Testis (tissue), 5 donors: ENCODE measurements at places on chromosomes 2 and 18.

GRCh38 chr2:181774685-181775084 is 94.4 kb upstream of the NEUROD1 start:
- H3K4me3 ChIP-seq: no peak overlapping the region
- peaks cover 6% of the 10 kb centered on the region for H3K4me1 ChIP-seq

- H3K4me1 ChIP-seq: peaks cover 5% of the 10 kb centered on the region
- no peaks in the 10 kb centered on the region for H3K27me3 ChIP-seq
- DNase-seq: no peak
- H3K36me3 ChIP-seq: no peaks in the 10 kb centered on the region
- no peak overlapping the region for H3K4me3 ChIP-seq
- H3K27ac ChIP-seq: no peak overlapping the region
Measured at GRCh38 chr2:131156452-131157149, 51.5 kb downstream of the PLEKHB2 start.

GRCh38 chr2:44392338-44392943 is 30.7 kb downstream of the CAMKMT start:
- H3K27ac ChIP-seq: no peak overlapping the region
- peak; percentile 72 for DNase-seq
- H3K4me1 ChIP-seq: no peaks in the 10 kb centered on the region

- H3K27me3 ChIP-seq: no peaks in the 10 kb centered on the region
- H3K4me1 ChIP-seq: peaks cover 7% of the 10 kb centered on the region
- no peak overlapping the region for H3K27ac ChIP-seq
- H3K36me3 ChIP-seq: no peaks in the 10 kb centered on the region
- no peak overlapping the region for H3K4me3 ChIP-seq
Measured at GRCh38 chr18:75408554-75409506, 18.7 kb downstream of the SMIM21 start.

- H3K27ac ChIP-seq: no peak overlapping the region
- no peak for DNase-seq
- no peak overlapping the region for H3K4me3 ChIP-seq
Measured at GRCh38 chr2:66334237-66335029, 100.5 kb upstream of the MEIS1 start.

- H3K4me3 ChIP-seq: no peak overlapping the region
- DNase-seq: no peak
- no peak overlapping the region for H3K27ac ChIP-seq
- peaks cover 30% of the 10 kb centered on the region for H3K4me1 ChIP-seq
Measured at GRCh38 chr2:9767656-9768281, 75.5 kb upstream of the TAF1B start.

DNA sequence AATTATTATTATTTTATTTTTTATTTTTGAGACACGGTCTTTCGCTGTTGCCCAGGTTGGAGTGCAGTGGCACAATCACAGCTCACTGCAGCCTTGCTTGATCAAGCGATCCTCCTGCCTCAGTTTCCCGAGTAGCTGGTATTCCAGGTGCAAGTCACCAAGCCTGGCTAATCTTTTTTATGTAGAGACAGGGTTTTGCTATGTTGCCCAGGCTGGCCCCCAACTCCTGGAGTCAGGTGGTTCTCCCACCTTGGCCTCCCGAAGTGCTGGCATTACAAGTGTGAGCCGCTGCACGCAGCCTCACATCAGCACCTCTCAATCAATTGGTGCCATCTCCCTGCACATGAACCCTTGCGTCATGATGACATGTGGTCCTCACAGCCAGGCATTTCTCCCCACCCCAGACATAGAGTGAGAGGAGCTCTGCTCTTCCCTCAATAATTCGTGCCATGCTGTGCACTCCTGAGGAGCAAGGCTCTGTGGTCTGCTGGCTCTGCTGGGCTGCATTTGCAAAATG is 5.9 kb downstream of the INPP5D start:
- peak; percentile 5 for DNase-seq
- peaks cover 10% of the 10 kb centered on the region for H3K4me1 ChIP-seq
- no peak overlapping the region for H3K4me3 ChIP-seq
- H3K27ac ChIP-seq: no peak overlapping the region

DNA sequence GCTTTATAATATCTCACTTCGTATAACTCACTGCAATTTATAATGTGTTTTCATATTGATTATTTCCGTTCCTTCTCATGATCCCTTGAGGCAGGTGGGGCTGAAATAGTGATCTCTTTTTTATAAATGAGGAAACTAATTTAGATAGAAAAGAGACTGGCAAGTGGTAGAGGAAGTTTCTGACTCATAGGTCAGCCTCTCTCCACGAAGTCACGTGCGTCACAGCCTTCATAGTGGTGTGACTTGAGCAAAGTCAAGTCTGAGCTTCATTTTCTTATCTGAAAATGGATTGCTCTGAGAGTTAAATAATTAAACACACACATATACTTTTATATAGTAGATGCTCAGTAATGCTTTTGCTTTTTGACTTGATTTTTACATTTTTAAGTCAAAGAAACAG is 19.9 kb downstream of the ABCG5 start:
- no peak overlapping the region for H3K4me3 ChIP-seq
- no peaks in the 10 kb centered on the region for H3K27me3 ChIP-seq
- DNase-seq: no peak
- no peaks in the 10 kb centered on the region for H3K4me1 ChIP-seq
- no peak overlapping the region for H3K27ac ChIP-seq

DNA sequence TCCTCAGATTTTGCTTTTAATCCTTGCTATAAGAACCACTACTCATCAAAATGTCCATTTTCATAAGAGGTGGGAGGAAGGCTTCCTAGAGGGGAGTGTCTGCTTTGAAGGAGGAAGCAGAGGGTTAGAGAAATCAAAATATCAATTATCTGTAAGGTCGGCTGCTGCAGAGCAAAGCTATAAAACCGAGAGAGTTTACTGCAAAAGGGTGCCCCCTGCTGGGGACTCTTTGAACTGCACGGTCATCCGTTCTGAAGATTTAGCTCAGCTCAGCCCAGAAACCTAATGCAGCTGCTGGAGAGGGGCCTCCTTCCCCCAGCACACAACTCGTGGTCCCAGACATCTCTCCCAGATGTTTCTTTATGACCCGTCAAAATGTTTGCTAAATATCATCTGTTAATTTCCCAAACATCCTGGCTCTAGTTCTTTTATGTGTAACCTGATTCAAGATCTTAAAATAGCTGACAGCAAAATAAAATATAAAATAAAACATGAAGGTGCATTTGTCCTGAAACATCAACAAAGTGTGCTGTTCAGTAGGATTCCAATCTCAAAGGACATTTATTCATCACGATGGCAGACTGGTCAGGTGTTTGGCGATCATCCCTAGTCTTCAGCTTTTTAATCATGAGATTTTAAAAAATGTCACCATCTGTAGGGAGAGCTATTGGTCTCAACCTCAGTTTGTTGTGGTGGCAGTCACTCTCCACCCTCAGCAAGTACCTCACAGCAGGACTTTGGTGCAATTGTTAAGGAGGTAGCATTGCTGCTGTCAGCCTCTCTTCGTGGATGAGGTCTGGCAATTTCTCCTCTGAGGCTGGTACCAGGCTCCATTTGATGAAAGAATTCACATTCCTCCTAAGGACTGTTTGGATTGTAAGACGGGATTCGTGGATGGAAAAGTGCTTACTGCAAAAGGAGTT is 185.9 kb downstream of the MTX2 start:
- peak; percentile 95 for DNase-seq
- no peaks in the 10 kb centered on the region for H3K27me3 ChIP-seq

DNA sequence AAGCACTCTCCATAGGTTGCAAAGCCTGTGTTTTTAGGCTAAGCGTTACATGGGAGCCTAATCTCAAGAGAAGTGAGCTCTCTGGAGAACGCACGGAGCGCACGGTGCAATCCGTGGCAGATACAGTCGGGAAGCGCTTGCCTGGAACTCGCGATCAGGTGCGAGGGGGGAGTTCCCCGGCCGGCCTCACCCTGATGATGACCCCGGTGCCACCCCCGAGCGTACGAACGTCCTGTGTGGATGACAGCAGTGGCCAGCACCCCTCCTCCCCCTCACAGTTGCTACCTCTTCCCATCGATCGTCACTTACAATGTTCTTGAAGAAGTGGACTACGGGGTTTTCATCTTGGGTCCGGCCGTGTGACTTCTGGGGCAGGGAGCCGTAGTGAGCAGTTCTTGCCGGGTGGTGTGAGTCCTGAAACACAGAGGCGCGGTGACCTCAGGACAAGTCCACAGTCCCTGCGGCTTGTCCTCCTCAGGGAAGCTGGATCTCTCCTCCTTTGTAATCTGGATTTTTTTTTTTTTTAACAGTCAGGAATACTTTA is 142.9 kb downstream of the MBP start:
- no peaks in the 10 kb centered on the region for H3K36me3 ChIP-seq
- no peaks in the 10 kb centered on the region for H3K4me1 ChIP-seq
- no peak overlapping the region for H3K4me3 ChIP-seq
- H3K27me3 ChIP-seq: no peaks in the 10 kb centered on the region

- H3K4me3 ChIP-seq: peak overlapping the region; percentile 73
- H3K36me3 ChIP-seq: no peaks in the 10 kb centered on the region
- DNase-seq: no peak
- H3K27ac ChIP-seq: peak overlapping the region; percentile 89
- H3K4me1 ChIP-seq: peaks cover 32% of the 10 kb centered on the region
- no peaks in the 10 kb centered on the region for H3K27me3 ChIP-seq
Measured at GRCh38 chr18:75214766-75215510, 4.3 kb downstream of the TSHZ1 start.

DNA sequence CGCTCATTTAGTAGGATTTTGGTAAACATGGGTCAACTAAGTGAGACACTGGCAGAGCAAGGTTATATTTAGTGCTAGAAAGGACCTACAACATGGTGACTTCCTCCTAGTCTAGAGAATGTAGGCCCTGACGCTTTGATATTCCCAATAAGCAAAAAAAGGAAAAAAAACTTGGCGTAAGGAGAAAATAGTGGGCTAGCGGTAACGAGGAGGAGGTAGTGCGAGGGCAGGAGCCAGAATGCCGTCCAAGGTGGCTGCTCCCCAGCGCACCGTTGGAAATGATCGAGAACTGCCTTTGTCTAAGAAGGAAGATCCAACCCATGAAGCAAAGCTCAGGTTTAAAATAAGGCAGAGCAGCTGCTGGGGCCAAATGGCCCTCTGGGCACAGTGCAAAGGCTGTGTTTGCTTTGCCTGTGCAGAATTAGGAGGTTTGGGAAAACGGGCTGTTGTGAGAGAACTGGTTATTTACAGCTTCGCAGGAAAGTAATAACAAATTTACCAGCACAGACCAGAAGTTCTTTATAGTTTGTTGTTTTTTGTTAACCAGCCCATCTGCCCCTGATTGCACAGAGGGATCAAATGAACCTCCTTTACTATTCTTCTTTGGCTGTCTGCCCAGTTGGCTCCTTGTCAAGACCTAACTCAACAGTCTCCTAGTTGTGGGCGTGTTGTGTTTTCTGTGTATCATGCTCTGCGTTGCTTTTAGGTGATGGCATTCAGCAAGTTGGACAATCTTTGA is 86.6 kb downstream of the ITGB1BP1 start:
- DNase-seq: no peak
- H3K4me3 ChIP-seq: no peak overlapping the region
- no peak overlapping the region for H3K27ac ChIP-seq

DNA sequence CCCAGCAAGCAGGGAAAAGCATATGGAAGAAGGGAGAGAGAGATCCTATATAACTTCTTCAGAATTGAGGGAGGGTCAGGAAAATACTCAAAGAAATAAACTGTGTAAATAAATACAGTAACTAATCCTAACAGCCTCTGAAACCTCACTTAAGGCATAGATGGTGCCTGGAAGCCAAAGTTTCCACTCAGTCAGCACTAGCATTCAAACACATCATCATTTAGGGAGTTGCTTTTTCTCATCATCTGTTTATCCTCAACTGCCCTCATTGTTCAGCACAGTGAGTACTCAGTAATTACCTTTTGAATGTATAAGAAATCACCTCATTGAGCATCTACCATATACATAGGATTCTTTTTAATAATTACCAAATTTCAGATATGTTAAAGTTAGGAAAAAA is 262.9 kb downstream of the C1D start:
- no peak for DNase-seq
- no peaks in the 10 kb centered on the region for H3K27me3 ChIP-seq
- peaks cover 3% of the 10 kb centered on the region for H3K4me1 ChIP-seq
- H3K36me3 ChIP-seq: no peaks in the 10 kb centered on the region
- H3K4me3 ChIP-seq: no peak overlapping the region

- no peaks in the 10 kb centered on the region for H3K36me3 ChIP-seq
- H3K27ac ChIP-seq: no peak overlapping the region
- peaks cover 13% of the 10 kb centered on the region for H3K4me1 ChIP-seq
- DNase-seq: no peak
Measured at GRCh38 chr2:241892299-241893137, 23.0 kb downstream of the RTP5 start.

DNA sequence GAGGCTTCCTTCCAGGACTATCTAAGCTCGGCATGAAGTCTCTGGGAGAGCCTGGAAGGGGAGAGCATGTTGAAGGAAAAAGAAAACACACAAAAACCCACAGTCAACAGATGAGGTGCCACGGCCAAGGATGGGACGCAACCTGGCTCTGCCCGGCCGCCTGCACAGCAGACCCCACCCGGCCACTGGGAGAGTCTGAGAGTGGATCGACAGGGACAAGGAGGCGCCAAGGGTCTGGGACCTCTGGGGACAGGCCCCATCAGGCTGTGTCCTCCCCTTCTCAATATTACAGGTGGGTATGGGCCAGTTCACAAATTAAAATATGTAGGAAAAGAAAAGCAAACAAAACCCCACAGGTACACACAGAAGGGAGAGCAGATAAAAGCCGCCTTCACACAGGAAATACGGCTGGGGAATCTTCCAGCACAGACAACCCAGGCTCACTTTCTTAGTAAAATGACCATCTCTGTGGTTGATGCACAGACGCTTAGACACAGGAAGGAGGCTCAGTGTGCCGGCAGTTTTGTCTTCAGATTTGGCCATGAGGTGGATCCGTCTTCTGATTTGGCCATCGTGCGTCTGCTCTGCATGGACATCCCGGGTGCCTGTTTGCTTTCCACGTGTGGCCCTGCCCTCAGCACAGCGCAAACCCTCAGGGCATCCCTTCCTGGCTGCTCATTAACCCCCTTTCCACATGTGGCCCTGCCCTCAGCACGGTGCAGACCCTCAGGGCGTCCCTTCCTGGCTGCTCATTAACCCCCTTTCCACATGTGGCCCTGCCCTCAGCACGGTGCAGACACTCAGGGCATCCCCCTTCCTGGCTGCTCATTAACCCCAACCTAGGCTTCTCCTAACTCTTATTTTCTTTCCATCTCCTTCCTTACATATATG is 138.4 kb downstream of the EIPR1 start:
- H3K4me1 ChIP-seq: no peaks in the 10 kb centered on the region
- H3K4me3 ChIP-seq: no peak overlapping the region
- no peak for DNase-seq
- no peaks in the 10 kb centered on the region for H3K27me3 ChIP-seq
- H3K36me3 ChIP-seq: no peaks in the 10 kb centered on the region
- H3K27ac ChIP-seq: no peak overlapping the region

GRCh38 chr2:180474716-180475115 is 467.6 kb upstream of the CWC22 start:
- H3K36me3 ChIP-seq: no peaks in the 10 kb centered on the region
- no peak overlapping the region for H3K4me3 ChIP-seq
- no peaks in the 10 kb centered on the region for H3K4me1 ChIP-seq

GRCh38 chr2:88932686-88933085 is 241.2 kb downstream of the RPIA start:
- H3K4me1 ChIP-seq: no peaks in the 10 kb centered on the region
- DNase-seq: no peak

- H3K4me1 ChIP-seq: no peaks in the 10 kb centered on the region
- no peak overlapping the region for H3K27ac ChIP-seq
- H3K4me3 ChIP-seq: no peak overlapping the region
Measured at GRCh38 chr2:179141206-179141605, 91.3 kb upstream of the CCDC141 start.

- no peak overlapping the region for H3K27ac ChIP-seq
- DNase-seq: no peak
- H3K36me3 ChIP-seq: no peaks in the 10 kb centered on the region
- no peak overlapping the region for H3K4me3 ChIP-seq
- H3K27me3 ChIP-seq: no peaks in the 10 kb centered on the region
- no peaks in the 10 kb centered on the region for H3K4me1 ChIP-seq
Measured at GRCh38 chr2:198807131-198807530, 650.6 kb downstream of the SATB2 start.
